ENCODE measurements at places on chromosomes 16 and 17.

GRCh38 chr16:85471469-85472431 is 141.4 kb upstream of the GSE1 start:
- no peak for DNase-seq

DNA sequence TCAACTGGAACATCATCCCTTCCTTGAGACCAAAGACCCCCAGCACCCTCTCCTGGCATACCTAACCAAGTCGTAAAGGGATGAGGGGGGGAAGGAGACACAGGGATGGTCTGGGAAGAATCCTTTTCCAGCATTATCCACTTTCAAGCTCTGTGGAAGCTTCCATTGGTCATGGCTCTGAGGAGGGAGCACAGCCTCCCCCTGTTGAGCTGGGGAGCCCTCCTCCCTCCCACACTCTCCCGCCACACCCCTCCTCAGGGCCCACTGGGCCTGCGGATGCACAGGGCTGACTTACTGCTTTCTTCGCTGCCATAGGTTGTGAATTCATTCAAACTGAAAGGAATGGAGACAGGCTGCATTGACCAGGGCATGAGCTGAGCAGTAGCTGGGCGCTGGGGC is 12.4 kb downstream of the CSF3 start:
- DNase-seq, result no peak

DNA sequence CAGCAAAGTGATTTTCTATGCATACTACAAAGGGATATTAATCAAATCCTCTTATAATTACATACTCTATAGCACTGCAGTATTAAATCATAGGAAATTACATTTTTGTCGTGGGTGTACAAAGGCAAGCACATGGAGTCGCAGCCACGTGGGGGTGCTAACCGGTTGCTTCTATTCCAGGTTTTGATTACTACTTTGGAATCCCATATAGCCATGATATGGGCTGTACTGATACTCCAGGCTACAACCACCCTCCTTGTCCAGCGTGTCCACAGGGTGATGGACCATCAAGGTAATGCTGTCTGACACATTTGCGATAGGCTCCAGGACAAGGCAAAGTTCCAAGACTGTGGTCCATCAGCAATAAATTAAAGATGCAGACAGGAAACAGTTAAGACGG is 60.1 kb downstream of the ARSG start:
- no peak for DNase-seq

DNA sequence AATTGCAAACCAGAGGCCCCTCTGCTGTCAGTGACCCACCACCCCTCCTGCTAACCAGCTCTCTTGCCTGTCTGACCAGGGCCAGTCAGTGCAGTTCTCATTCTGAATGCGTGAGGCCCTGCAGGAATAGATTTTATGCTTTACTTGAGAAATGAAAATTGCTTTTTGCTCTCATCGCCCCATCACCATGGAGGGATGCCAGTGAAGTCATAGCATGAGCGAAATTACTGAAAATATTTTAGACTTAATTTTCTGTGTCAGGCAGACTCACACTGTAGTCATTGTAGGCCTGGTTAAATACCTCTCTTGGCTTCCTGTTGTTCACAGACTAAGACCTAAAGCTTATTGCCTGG is 490.5 kb upstream of the CDH5 start:
- no peak for DNase-seq

- DNase-seq, result no peak
These were observed 61.8 kb upstream of the MED9 start for GRCh38 chr17:17415006-17415405.

DNA sequence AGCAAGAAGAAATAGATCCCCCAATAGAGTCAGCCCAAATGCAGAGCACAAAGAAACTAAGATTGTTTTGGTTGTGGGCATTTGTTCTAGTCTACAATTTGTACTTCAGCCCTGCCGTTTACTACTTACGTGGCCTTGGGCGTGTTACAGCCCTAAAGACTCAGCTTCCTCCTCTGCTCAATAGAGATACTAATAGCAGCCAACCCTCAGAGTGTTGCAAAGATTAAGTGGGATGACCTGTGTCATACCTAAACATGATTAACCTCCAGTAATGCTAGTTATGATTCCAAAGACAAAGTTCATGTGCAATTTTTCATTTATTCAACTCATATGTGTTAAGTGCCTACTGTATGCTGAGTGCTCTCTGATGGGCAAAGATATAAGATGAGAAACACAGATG is 43.1 kb downstream of the MAF start:
- no peak for DNase-seq

DNA sequence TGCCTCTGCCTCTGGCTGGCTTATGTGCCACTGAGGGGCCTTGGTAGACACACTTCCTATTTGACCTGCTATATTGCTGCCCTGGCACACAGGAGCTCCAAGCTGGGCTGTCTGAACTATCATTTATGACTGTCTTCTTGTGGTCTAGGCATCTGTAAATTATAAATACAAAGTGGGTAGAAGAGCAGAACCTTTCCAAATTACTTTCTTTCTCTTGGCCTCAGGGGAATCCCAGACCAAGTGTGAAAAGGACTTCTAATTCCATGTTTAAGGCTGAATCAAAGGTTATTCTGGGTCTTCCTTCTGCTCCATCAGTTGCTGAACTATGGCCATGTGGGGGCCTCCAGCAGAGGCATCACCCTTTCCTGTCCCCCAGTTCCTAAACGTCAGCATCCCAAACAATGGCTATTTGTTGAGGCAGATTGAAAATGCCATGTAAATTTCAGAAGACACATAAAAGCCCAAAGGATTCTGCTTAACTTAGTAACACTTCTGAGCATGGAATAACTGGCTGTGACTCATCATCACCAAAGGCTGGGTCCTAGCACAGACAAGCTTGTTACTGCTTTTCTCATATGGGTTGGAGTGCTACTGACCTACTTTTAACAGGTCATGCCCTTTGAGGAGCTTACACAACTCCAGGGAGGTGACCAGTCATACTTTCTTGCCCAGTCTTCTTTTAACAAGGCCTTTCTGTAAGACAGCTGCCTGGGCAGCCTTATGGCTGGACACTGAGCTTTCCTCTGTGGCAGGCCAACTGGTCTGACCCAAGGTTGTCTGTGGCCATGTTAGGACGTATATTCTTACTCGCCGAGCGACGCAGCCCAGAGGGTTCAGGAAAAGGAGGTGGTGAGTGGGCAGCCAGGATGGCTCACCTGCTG is 154.8 kb downstream of the VPS53 start:
- no peak for DNase-seq

DNA sequence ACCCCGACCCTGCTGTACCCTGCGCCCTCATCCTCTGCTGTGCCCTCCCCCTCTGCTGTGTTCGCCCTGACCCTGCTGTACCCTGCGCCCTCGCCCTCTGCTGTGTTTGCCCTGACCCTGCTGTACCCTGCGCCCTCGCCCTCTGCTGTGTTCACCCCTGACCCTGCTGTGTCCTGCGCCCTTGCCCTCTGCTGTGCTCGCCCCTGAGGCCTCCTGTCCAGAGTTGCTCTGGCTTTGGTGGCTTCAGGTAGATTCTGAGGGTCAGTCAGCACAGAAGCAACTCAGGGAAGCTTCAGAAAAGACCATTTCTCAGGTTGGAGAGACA is 11.5 kb downstream of the ZNF276 start:
- DNase-seq, result no peak

GRCh38 chr17:49247944-49248343 is 17.4 kb upstream of the PHOSPHO1 start:
- DNase-seq, result no peak

- DNase-seq, result no peak
These were observed 364.9 kb downstream of the SNX29 start for GRCh38 chr16:12341423-12341822.

DNA sequence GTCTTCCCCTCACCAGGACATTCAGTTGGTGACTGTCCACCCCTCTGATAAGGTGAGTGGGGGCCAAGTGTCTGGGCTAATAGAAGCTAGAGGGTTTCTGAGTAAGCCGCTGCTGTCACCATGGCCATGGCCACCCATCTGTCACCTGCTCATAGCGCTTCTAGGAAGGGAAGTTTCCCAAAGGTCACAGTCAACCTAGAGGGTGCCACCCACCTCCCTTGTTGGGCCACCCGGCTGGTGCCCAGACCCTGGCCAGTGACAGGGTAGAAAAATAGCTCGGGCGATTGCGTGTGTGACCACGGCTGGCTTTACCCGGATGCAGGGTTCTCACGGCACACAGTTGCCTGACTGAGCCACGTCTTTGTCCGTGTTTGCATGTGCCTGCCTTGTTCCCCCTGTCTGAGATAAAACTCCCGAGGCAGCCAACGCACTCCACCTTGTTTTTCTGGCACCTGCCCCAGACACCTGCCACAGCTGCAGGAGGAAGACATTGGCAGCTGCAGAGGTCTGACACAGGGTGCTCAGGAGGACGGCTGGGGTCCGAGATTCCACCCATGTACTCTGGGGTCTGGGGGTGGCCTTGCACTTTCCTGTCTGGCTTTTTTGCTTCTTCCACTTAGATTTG is 809 bp downstream of the PIRT start:
- no peak for DNase-seq

GRCh38 chr17:39665642-39666224 is 584 bp downstream of the TCAP start:
- DNase-seq, result no peak

- DNase-seq, result no peak
These were observed 152.6 kb downstream of the CYB561 start for GRCh38 chr17:63293323-63294075.

- DNase-seq, result no peak
These were observed 16.0 kb downstream of the MAP2K6 start for GRCh38 chr17:69430488-69430887.

DNA sequence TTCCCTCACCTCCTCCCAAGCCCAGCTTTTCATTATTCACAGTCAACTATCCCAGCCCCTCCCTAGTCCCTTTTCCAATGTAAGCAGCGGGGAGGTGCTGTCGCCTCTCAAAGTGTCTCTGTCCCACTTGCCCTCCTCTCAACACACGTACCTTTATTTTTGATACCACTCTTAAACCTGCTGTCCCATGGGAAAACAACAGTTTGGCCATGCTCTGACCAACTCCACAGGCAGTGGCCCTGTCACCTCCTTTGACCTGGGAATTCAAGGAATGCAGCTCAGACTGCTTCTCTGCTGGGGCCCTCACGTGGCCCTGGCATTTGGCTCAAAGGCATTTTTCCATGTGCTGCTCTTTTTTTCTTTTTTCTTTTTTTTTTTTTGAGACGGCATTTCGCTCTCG is 4.2 kb downstream of the LYRM9 start:
- DNase-seq, result no peak

DNA sequence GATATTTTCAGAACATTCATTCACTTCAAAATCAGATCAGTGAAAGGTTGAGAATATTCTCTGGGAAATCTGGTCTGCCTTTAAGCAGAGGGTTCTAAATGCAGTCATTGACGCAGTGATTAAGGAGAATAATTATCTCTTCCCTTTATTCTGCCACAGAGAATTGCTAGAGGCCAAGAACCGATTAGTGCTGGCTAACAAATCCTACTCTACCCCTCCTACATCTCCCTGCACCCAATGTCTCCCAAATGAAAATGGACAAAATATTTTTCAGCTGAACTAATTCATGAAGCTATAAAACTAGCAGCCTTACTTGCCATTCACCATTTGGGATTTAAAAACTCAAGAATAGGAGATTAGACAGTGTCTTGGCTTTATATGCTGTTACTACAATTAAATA is 185.5 kb upstream of the SOX9 start:
- DNase-seq, result no peak

DNA sequence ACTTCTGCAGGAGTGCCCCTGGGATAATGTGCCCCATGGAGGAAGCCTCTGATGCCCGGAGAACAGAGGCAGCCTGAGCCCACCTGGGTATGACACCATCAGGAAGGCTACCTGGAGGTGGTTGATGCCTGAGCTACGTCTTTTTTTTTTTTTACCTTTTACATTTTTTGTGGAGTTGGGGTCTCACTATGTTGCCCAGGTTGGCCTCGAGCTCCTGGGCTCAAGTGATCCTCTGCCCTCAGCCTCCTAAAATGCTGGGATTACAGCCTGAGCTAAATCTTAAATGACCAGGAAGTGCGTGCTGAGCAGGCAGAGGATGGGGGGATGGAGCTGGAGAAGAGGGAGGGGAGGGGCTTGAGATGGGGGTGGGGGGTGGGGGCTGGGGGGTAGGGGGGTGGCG is 32.7 kb downstream of the ABCC6 start:
- DNase-seq, result no peak

GRCh38 chr16:80883816-80884215 is 79.4 kb upstream of the CDYL2 start:
- no peak for DNase-seq

- no peak for DNase-seq
These were observed 2.1 kb downstream of the ARHGAP23 start for GRCh38 chr17:38430316-38430715.

DNA sequence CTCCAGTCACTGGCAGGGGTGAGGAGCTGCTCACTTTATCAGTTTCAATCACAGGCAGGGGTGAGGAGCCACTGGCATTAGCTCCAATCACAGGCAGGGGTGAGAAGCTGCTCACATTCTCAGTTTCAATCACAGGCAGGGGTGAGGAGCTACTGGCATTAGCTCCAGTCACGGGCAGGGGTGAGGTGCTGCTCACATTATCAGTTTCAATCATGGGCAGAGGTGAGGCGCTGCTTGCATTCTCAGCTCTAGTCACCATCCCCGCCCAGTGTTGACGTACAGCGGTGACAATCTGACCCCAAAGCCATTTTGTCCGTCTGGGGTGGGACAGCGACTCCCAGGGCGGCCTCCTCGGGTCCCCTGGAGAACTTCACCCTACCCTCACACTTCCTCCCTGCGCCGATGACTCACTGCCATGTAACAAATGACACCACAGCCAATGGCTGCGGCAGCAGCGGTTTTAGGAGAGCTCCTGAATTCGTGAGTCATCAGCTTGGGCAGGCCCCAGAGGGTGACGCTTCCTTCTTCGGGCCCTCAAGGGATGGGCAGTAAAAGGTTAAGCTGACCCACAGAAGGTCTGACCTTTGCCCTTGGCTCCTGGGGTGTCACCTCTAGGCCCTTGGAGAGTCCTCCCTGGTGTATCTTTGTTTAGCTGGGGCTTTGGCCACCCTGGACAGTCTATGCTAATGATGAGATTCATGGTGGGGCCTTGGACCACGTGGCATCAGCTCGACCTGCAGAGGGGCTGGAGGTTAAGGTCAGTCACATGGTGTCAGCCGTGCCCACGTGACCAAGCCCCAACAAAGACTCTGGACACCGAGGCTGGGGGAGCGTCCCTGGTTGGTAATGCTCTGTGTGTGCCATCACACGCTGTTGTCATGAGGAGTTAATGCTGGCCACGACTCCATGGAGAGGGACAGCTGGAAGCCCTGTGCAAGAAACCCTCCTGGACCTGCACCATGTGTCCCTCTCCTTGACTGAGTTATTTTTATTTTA is 171.7 kb downstream of the C16orf95 start:
- DNase-seq, result peak; percentile 1

DNA sequence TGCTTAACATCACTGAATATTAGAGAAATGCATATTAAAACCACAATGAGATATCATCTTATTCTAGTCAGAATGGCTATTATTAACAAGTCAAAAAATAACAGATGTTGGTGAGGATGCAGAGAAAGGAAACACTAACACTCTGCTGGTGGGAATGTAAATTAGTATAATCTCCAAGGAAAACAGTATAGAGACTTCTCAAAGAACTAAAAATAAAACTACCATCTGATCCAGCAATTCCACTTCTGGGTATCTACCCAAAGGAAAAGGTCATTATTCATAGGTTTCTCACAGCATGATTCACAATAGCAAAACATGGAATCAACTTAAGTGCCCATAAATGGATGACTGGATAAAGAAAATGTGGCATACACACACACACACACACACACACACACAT is 166.4 kb downstream of the CEP112 start:
- no peak for DNase-seq

Measured in CD4-positive, alpha-beta T cell treated with Interleukin-2 at 100 ng/mL for 4 hours (primary cell).